Right renal cortex interstitium (tissue), 3 donors: ENCODE measurements at places on chromosomes 16 and 17.

GRCh38 chr17:51653878-51654277 is 393.5 kb downstream of the UTP18 start:
- DNase-seq: no peak

- no peak for DNase-seq
Observed at GRCh38 chr16:79792664-79793351, 192.3 kb upstream of the MAF start.

DNA sequence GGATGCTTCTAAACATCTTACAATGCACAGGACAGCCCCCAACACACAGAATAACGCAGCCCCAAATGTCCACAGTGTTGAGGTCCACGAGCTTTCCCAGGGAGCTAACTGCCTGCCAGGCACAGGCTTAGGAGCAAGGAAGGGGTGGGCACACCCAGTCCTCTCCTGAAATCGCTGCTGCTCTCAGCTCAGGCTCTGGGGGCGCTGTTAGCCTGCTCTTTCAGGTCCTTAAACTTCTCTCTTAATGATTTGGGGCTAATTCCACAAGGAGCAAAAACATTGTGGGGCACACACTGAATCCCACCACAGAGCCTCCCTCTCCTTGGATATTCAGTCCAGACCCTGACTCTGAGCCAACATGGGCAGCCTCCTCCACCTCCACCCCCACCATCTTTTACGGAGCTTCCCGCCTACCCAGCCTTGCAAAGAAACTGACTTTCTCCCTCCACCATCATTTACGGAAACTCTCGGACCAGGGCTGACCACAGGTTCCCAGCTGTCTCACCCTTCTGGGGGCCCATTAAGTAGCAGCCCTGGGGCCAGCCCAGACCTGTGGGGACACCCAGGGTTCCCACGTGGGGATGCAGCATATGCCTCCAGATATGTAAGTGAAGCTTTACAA is 1.1 kb downstream of the CD300H start:
- no peak for DNase-seq

- DNase-seq: no peak
Observed at GRCh38 chr17:7111784-7112509, 2.7 kb downstream of the ASGR2 start.

DNA sequence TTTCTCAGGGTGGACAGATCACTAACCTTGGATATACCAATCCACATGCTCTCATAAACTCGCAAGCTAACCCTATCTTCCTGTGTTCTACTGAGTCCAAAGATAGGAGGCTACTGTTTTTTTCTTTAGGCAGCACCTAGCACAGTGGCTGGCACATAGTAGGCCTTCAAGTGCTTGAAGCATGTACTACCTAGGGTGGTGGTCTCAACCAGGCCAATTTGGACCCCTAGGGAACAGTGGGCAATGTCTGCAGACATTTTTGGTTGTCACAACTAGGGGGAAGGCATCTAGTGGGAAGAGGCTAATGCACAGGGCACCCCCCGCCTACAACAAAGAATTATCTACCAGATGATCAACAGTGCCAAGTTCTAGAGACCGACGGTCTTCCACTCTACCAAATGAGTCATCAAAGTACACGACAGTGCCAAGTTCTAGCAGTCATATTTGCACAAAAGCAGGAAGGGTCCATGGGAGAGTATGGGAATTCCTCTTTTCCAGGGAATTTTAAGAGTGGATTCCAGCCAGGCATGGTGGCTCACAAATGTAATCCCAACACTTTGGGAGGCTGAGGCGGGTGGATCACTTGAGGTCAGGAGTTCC is 390.3 kb downstream of the SLC39A11 start:
- no peak for DNase-seq

DNA sequence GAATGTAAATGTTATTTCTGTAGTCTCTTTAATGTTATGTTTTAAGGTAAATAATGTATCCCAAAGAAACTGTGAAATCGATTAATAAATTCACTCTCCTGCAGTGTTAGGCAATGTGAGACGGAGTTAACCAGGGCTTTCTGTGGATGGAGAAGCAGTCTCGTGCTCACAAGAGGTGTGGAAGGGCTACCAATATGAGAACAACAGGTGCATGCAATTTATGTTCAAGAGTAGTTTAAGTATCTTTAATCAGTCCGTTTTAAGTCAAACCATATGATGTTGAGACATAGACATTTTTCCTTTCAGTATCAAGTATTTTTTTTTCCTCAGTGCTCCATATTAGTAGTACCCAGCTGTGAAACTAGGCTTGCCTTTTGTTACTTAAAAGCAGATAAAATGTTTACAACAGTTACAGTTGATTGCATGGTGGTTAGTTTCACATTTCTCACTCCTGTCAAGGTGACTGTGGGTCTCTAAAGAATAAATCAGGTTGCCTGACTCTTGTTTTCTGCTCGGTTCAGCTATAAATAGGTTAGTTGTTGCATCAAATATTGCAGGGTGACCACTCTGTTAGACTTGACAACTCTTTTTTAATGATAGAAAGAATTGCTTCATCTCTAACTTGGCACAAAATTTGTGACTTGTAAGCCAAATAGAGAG is 54.4 kb downstream of the COX10 start:
- no peak for DNase-seq

DNA sequence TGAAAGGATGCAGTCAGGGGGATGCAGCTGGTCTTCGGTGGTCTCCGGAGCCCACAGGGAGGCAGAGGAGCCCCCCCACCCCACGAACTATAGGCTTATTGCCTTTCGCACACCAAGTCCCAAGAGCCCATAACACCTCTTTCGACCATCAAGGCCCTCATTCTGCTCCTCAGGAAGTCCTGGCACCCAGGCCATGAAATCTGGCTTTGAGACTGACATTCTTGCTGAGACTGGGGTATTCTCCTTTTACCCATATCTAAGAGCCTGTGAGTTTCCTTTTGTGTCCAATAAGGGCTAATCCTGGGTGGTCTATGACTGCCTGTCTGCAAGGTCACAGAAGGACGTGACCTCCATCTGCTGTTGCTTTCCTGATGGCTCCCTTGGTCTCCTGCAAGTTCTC is 6.4 kb upstream of the ARL4D start:
- DNase-seq: no peak

DNA sequence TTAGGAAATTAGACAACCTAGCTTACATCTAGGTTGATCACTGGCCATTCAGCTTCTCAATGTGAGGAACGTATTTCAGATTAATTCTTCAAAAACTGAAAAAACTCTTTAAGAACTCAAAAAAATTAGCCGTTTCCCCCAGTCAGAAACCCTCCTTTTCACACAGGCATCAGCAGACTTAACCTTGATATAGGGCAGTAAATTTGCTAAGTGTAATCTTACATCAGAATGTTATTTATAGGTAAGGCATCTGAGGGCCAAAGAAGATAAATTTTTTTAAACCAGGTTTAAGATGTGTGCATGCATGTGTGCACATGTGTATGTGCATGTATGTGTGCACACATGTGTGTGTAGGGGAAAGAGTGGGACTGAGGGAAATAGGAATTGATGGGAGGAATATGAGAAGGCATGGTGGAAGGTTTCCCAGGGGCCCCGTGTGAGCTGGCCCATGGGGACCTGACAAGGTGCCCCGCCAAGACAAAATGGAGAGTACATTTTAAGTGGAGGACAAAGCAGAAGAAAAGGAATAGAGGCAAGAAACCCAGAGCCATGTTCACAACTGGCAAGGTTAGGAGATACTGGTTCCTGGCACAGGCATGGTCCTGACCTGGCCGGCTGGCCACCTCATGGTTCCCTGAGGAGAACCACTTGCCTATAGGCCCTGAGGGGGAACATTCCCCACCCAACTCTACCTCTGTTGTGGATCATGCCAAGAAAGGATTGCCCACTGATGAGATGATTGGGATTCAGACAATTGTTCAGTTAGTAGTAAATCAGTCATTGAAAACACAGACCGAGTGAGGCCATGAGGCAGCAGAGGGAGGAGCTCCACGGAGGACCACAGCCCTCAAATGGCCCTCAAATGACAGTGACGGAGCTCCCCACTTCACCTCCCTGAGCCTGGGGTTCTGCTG is 33.0 kb downstream of the TEX2 start:
- DNase-seq: no peak
